ENCODE measurements at places on chromosomes 11 and 22. TPM values are rescaled to one million over a fixed set of nuclear protein-coding genes. Genes with fewer than 3 reads are reported as not detected.

TBX1 gene
- total RNA-seq, result 38.9 TPM

SLC37A2 gene
- 2.1 TPM for total RNA-seq

EHF gene
- 0.09 TPM for total RNA-seq

NCF4 gene
- total RNA-seq, result 1.8 TPM

PIH1D2 gene
- total RNA-seq, result 0.42 TPM

Measured in gastrocnemius medialis (tissue), 4 donors.